ENCODE measurements at places on chromosomes 16 and 17.

DNA sequence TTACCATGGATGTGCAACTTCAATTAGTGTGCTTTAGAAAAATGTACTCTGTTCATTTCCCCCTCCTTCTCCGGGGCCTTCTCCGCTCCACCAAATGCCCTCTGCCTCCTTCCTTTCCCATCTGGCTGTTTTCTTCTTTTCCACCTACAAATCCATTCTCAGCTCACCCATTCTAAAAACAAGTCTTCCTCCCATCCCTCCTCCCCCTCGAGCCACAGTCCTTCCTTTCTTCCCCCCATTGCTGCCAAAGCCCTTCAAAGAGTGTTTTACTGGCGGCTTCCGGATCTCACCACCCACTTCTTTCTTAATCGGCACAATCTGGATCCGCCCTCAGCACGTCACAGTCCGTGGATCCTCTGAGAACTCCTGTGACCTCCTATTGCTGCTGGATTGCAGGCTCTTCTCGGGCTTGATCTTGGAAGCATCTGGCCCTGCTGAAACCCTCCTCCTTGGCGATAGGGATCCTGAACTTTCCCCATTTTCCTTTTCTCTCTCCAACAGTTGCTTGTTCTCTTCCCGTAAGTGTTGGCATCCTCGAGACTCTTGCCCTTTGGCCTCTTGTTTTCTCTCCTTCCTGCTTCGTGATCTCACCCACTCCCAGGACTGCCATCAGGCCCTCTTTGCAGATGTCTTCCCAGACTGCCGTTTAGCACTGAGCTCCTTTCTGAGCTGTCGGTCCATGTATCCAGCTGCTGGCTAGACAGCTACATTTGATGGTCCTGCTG, 36.0 kb upstream of the FBXO47 start:
- peak; percentile 50 for DNase-seq

GRCh38 chr16:30478766-30479478, 6.4 kb downstream of the ITGAL start:
- no peak for DNase-seq

GRCh38 chr16:54402270-54402669, 115.7 kb upstream of the IRX3 start:
- DNase-seq: no peak

DNA sequence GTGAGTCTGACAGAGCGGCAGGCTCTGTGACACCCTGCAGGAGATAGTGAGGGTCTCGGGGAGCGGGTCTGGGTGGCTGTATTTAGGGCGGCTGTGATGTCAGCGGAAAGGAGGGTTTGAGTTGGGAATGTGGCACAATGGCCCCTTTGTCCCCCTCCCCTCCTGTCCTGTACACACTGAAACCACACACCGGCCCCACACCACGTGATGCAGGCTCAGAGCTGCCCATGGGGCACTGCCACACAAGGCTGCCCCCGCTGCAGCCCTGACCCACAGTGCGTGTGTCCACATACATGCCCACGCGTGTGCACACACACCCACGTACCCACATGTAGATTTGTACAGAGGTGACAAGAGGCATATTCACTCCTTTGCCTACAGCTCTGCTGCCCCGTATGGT, 15.3 kb downstream of the SGCA start:
- no peak for DNase-seq

DNA sequence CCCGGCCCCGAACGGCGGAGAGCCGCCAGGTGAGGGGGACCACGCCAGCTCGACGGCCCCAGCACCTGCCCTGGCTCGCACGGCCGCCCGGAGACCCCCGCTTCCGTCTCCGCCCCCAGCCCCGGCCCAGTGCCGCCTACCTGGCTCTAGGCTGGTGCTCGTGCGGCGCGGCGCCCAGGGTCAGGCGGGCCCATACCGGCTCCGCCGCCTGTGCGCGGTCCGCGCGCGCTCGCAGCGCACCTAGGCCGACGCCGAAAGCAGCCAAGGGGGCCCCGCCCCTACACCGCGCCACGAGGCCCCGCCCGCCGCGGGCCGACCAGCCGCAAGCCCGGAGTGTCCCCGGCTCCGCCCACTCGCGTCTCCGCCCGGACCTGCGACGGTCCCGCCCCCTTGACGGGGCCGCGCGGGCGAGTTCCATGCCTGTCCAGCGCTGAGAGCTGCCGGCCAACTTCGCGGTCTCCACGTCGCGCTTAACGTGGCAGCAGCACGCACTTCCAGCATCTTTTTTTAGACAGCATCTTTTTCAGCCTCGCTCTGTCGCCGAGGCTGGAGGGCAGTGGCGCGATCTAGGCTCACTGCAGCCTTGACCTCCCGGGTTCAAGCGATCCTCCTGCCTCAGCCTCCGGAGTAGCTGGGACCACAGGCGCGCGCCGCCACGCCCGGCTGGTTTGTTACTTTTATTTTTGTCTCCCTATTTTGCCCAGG, at the start of gene SLC25A39:
TSS of gene SLC25A39 (minus strand) at position 253 of the 705 bp plus-strand sequence. CDS start 1,261 bp downstream, outside the sequence.
- DNase-seq: peak; percentile 96

GRCh38 chr16:54422569-54422978, 136.0 kb upstream of the IRX3 start:
- DNase-seq: no peak

DNA sequence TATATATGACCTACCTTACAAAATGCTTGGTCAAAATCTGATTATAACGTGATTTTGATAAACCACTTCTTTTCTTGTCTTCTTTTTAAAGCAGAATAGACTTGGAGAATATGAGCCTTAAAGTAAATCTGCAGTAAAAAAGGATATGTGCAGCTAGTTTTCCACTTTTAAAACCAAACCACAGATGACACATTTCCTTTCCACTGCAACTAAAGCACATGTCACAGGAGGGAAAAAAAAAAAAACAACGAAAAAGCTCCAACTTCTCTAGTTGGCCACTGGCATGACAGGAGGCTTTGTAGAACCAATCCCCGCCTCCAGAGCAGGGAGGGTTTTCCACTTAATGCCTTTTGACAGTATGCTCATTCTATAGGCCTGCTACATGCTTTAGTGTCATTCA, at the start of gene EVI2A:
TSS of gene EVI2A (minus strand) at position 142 of the 400 bp plus-strand sequence. CDS start 2,609 bp downstream, outside the sequence.
- DNase-seq: peak; percentile 44

DNA sequence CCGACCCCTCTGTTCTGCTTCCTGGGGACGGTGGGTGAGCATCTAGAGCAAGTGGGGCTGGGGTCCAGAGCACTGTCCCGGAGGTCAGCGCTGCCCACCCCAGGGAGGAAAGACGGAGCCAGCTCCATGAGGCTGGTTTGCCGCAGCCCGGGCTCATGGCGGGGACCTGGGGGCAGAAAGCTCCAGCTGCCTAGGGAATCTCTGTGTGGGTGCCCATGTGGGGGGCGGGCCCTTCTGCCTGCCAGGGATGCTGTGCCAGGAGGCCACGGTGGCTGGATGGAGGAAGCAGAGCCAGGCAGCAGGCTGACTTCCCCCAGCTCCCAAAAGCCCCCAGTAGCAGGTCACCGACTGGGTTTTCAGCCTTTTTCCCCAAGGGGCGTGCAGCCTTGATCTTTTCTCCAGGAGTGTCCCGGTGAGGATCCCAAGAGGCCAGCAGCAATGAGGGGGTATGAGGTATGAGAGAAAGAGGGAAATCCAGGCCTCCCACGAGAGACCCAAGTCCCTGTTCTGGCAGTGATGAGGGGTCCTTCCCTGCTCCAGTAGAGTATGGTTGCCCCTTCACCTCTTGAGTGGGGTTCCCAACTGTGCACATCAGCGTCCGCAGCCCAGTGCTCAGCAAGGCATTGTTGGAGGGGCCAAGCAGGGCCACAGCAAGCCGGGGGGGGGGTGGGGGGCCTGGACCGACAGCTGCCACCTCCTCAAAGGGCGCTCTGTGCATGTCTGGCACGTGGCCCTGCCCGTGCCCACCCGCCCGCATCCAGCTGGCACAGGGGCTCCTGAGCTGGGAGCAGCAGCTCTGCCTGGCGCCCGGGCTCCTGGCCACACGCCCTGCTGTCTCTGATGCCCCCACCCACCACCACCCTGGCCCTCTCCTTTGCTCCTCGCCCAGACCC, 15.6 kb upstream of the BCAR1 start:
- peak; percentile 23 for DNase-seq

- DNase-seq: no peak
Measured at GRCh38 chr16:3068487-3068886, 3.0 kb downstream of the IL32 start.

DNA sequence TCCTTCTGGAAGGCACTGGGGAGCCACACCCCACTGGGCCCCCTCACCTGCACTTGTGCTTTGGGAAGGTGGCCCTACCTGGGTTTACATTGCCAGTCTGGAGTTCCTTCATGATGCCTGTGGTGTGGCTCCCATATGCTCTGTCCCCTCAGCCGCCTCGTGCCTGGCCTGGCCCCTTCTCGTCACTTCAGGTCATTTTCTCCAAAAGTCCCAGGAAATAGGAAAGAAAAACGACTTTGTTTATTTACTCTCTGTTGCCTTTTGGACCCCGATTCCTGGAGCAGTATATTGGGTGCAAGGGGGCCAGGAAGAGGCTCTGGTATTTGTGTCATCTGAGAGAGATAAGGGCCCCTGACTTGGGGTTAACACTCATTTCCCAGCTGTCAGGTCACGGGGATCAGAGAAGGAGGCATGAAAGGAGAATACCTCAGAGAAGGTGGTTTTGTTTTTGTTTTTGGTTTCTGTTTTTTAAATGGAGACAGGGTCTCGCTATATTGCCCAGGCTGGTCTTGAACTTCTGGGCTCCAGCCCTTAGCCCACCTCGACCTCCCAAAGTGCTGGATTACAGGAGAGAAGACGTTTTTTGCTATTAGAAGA, 4.7 kb downstream of the SOCS3 start:
- no peak for DNase-seq

- peak; percentile 69 for DNase-seq
Measured at GRCh38 chr17:76529224-76530094, 8.1 kb downstream of the CYGB start.

- DNase-seq: peak; percentile 84
Measured at GRCh38 chr16:17397499-17397891, 73.3 kb downstream of the XYLT1 start.

- no peak for DNase-seq
Measured at GRCh38 chr17:83117583-83117982, 38.2 kb downstream of the METRNL start.

DNA sequence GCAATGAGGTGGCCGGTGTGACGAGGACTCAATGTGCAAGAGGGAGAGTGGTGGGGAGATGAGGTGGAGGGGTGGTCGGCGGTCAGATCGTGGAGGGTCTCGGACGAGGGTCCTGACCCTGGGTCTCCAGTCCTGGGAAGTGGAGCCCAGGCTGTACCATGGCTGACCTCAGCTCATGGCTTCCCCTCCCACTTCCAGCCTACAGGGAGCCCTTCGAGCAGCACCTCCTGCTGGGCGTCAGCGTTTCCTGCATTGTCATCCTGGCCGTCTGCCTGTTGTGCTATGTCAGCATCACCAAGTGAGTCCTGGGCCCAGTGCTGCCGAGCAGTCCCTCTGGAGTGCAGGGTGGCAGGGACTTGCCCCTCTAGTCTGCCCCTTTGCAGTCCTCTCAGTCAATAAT, 41.8 kb downstream of the IL4R start:
- peak; percentile 23 for DNase-seq

DNA sequence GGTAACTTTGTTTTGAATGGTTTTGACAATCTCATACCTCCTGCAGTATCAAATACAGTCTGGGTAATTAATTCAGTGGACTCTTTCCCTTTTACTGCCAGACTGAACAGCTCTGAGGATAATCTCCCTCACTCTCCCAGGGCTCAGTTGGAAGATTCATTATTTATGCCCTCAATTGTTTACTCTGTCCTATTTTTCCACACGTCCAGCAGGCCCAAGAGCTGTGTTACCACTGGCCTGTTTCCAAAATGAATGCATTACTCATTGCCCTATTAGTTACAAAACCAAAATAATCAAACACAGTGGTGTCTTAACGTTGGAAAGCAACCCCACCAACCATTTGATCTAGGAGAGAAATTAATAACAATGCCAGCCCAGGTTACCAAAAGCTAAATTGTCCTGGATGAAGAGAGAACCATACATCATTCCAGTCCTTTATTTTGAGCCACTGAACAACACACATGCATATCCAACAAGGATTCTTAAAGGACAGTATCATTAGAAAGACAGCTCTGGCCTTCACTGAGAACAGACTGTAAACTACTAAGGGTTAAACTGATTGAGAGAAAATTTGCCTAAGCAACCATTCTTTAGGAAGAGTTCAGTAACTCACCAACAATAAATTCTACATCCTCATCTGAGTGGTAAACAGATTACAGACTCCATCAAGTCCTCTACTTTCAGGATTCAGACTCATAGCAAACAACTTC, 34.5 kb downstream of the FAM222B start:
- no peak for DNase-seq

DNA sequence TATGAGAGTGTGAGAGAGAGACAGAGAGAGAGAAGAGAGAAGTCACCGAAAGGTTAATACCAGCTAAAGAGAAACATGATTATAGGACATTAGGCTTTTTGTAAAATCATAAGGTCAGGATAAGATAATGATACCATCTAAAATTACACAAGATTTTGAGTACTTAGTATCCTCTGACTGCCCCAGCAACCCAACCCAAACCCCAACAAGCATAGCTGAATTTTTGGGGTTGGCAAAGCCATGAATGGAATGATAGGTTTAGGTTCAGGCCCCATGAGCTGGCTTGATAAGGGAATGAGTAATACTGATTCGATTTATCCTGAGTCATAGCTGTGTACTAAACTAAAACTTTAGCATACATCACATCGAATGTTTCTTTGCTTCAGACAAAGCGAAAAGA, 259.5 kb downstream of the IRX3 start:
- no peak for DNase-seq

- no peak for DNase-seq
Measured at GRCh38 chr16:89576153-89577054, 846 bp downstream of the CPNE7 start.

DNA sequence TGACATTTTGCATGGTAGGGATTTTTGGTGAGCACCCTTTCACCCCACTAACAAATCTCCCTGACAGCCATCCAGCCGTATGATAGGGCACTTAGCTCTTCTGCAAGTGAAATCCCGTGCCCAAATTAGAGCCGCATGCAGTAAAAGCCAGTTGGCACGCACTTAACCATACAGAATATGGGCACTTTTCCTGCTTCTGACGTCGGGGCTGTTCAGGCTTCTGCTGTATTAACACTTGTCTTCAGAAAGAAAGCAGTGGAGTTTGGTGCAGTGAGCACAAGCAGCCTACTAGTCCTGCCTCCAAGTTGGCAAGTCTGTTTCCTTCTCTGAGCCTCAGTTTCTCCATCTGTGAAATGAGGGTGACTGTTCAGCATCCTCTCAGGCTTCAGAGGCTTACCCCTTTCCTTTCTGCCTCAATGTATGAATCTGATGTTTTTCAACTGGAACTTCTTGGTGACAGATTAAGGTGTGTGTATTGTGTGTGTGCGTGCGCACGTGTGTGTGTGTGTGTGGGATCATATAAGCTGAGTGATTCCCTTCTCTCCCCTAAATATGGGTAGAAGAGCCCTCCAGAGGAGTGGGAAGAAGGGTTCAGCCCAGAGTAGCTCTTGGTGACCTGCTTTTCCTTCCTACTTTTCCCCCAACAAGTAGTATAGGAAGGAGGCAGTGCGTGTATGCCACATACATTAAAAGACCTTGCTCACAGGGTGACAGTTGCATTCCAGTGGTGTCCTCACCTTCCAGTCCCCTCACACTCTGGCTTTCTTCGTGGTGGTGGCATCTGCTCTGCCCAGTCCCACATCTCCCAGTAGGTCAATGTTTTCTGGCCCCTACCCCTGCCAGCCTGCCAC, 19.0 kb downstream of the IGF2BP1 start:
- DNase-seq: no peak

Data from body of pancreas (tissue), 4 donors.